ENCODE measurements at places on chromosomes 11 and 22.

- DNase-seq: no peak
Observed at GRCh38 chr11:118042796-118043195, 34.1 kb upstream of the TMPRSS4 start.

DNA sequence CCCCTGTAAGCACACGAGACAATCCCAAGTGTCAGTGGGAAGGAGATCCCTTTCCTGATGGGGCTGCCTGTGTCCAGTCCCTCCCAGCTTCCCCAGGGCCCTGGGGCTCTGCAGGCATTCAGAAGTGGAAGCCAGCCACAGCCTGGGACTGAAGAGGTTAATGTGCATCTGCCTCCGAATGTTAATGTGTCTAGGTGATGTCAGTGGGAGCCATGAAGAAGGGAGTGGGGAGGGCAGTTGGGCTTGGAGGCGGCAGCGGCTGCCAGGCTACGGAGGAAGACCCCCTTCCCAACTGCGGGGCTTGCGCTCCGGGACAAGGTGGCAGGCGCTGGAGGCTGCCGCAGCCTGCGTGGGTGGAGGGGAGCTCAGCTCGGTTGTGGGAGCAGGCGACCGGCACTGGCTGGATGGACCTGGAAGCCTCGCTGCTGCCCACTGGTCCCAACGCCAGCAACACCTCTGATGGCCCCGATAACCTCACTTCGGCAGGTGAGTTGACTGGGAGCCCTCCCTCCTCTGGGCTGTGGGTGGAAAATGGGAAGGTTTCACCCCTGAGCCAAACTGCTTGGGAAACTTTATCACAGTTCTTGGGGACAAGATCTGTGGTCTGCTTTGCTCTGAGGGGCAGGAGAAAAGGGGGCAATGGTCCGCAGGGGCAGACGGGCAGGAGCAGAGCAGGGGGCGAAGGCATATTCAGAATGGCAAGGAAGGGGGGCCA lies at the start of gene MCHR1:
Gene MCHR1, plus strand, starts transcription at position 236 of the 715 bp plus-strand sequence. Its CDS starts 169 bp downstream, at position 405.
- DNase-seq: no peak

DNA sequence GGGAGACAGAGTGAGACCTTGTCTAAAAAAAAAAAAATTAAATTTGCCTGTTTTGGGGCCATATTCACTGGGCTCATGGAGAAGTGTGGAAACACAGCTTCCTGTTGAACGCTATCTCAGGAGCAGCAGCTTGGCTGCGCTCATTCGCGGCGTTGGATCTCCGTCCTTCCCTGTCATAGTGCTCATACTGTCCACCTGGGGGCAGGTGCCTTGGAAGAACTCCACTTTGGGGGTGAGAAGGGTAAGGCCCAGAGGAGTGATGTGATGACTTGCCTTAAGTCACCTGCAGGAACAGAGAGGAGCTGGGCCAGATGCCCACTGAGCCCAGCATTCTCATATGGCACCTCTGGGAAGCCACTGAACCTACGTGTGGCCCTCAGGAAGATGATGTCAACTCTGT lies 82.8 kb downstream of the CABIN1 start:
- DNase-seq: no peak

GRCh38 chr11:72305891-72306585 lies 62.1 kb upstream of the PHOX2A start:
- DNase-seq: no peak

GRCh38 chr11:33533386-33534052 lies 167.1 kb downstream of the C11orf91 start:
- no peak for DNase-seq

Measured in activated effector memory CD4-positive, alpha-beta T cell treated with Interleukin-2 at 50 U/mL for 16 hours (primary cell).